Progenitor cell of endocrine pancreas (in vitro differentiated cells): ENCODE measurements at places on chromosomes 1 and 21. TPM values are rescaled to one million over a fixed set of nuclear protein-coding genes. Genes with fewer than 3 reads are reported as not detected.

DNA sequence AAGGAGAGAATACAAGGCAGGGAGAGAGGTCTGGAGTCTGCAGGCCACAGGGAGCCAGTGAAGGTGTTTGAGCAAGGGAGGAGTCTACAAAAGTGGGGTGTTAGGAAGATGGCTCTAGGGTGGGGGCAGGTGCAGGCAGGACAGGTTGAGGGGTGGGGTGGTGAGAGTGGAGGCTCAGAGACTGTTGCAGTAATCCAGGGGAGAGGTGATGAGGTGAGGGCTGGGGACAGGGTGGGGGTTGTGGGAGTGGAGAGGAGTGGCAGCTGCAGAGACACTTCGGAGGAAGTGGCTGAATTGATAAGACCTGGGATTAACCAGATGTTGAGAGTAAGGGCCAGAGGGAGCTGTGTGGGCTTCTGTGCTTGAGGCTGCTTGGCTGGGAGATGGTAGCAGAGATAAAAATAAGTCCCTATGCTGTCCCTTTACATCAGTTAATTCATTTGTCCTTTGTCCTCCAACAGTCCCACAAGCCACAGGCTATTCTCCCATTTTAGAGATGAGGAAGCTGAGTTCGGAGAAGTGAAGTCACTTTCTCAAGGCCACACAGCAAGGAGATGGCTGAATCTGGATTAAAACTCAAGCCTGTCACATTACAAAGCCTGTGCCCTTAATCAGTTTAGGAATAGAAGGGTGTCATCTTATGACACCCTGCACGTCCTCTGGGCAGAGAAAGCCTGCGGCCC is 54.8 kb upstream of the SYNC start:
- peak overlapping the region; percentile 24 for H3K4me3 ChIP-seq
- H3K36me3 ChIP-seq: peaks cover 3% of the 10 kb centered on the region
- H3K4me1 ChIP-seq: peaks cover 70% of the 10 kb centered on the region
- peak overlapping the region; percentile 92 for H3K27ac ChIP-seq
- H3K27me3 ChIP-seq: no peaks in the 10 kb centered on the region

The ZNF648 gene
- 0.81 and 1.2 TPM in 2 replicates for total RNA-seq

GRCh38 chr1:169186106-169186505 is 79.6 kb downstream of the ATP1B1 start:
- peaks cover 2% of the 10 kb centered on the region for H3K36me3 ChIP-seq
- no peak overlapping the region for H3K27ac ChIP-seq
- H3K4me3 ChIP-seq: no peak overlapping the region
- DNase-seq: no peak

DNA sequence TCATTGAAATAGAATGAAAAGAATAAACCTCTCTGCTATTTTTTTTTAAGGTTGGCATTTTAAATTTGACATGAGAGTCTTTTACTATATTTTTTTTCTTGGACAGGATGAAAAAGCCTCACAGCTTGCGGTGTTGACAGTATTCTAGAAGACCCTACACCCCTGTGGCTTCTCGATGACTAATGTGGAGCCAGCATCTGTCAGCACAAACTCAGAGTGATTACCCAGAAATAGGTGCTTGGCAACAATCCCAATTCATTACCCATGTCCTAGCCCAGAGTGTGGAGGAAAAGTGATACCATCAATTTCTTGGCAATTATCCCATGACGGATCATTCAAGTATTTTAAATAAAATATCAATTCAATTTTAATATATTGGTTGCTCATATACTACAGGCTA is 186.8 kb upstream of the MAP1LC3C start:
- no peaks in the 10 kb centered on the region for H3K4me1 ChIP-seq
- H3K4me3 ChIP-seq: no peak overlapping the region
- DNase-seq: no peak
- no peak overlapping the region for H3K27ac ChIP-seq
- H3K36me3 ChIP-seq: no peaks in the 10 kb centered on the region

The KCNE2 gene
- total RNA-seq: 0.55 and 0.58 TPM in 2 replicates

DNA sequence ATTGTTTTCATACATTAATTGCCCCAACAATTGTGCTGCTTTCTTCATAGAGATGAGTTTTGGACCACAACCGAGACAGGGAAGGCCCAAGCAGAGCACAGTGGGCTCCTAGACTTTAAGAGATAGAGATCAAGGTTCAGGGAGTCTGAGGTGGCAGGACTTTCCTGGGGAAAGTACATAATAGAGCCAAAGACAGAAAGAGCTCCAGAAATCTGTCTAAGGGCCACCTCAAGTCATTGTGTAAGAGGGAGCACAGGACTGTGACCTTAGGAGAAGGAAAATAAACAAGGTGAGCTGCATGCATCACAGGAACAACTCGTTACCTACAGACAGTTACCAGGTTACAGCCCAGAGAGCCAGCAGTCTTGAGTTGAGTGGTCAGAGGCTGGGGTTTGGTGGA is 41.3 kb upstream of the CR2 start:
- H3K27me3 ChIP-seq: no peaks in the 10 kb centered on the region
- DNase-seq: no peak
- no peak overlapping the region for H3K27ac ChIP-seq
- H3K4me3 ChIP-seq: no peak overlapping the region
- H3K36me3 ChIP-seq: no peaks in the 10 kb centered on the region
